ENCODE measurements at places on chromosomes 6 and 20. TPM values are rescaled to one million over a fixed set of nuclear protein-coding genes. Genes with fewer than 3 reads are reported as not detected.

GRCh38 chr6:137931849-137932465 lies 64.9 kb downstream of the TNFAIP3 start:
- peaks cover 11% of the 10 kb centered on the region for H3K36me3 ChIP-seq
- no peaks in the 10 kb centered on the region for H3K27me3 ChIP-seq
- no peak overlapping the region for H3K27ac ChIP-seq
- peaks cover 57% of the 10 kb centered on the region for H3K4me1 ChIP-seq
- no peak overlapping the region for H3K4me3 ChIP-seq
- no peak for DNase-seq

- no peak overlapping the region for H3K4me3 ChIP-seq
- no peak overlapping the region for H3K27ac ChIP-seq
- H3K4me1 ChIP-seq: no peaks in the 10 kb centered on the region
- H3K36me3 ChIP-seq: no peaks in the 10 kb centered on the region
- peaks cover 11% of the 10 kb centered on the region for H3K27me3 ChIP-seq
These were observed 2.8 kb upstream of the CST4 start for GRCh38 chr20:23691675-23692074.

The WFDC10B gene
- not detected for total RNA-seq

GRCh38 chr6:163971841-163972838 lies 557.6 kb downstream of the QKI start:
- no peaks in the 10 kb centered on the region for H3K27me3 ChIP-seq
- H3K4me3 ChIP-seq: no peak overlapping the region
- no peak overlapping the region for H3K27ac ChIP-seq
- no peaks in the 10 kb centered on the region for H3K4me1 ChIP-seq
- DNase-seq: no peak
- H3K36me3 ChIP-seq: no peaks in the 10 kb centered on the region

GRCh38 chr6:113691260-113691656 lies 165.9 kb upstream of the MARCKS start:
- H3K4me1 ChIP-seq: peaks cover 5% of the 10 kb centered on the region
- no peak overlapping the region for H3K4me3 ChIP-seq
- DNase-seq: no peak
- no peaks in the 10 kb centered on the region for H3K27me3 ChIP-seq
- no peak overlapping the region for H3K27ac ChIP-seq
- no peaks in the 10 kb centered on the region for H3K36me3 ChIP-seq

DNA sequence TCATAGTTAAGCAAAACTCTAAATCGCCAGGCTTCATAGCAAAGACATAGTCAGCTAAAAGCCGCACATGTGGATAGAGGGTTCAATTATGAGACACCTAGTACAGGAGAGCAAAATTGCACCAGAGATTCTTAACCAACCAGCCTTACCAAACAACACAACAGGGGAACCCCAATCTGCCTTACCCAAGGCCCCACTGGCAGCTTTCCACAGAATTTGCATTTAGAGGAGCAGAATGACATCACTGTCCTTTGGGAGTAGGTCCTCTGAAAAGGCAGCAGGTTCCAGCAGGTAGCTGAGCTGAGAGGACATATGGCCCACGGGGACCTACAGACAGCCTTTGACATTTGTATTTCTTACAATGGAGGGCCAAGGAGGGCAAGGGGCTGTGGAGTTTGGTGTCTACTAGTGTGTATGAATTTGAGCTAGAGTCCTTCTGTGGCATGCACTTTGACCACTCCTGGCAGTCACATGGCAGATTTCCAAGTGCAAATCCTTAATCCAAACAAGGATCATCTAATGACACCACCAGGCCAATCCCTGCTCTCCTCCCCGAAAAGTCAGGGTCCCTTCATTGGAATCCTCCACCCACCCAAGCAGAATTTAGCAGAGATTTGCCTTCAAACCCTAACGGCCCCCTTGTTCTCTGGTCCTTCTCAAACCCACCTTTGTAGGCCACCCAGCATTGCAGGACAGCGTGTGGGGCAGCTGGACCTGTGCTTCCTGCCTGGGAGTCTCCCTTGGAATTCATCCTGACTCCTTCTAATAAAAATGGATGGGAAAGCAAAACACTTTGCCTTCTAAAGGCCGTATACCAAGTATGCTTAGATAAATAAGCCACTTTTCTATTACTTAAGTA lies 171.2 kb upstream of the SUPT3H start:
- peaks cover 7% of the 10 kb centered on the region for H3K4me1 ChIP-seq
- peaks cover 23% of the 10 kb centered on the region for H3K36me3 ChIP-seq
- H3K27me3 ChIP-seq: no peaks in the 10 kb centered on the region
- DNase-seq: peak; percentile 9
- H3K4me3 ChIP-seq: no peak overlapping the region

DNA sequence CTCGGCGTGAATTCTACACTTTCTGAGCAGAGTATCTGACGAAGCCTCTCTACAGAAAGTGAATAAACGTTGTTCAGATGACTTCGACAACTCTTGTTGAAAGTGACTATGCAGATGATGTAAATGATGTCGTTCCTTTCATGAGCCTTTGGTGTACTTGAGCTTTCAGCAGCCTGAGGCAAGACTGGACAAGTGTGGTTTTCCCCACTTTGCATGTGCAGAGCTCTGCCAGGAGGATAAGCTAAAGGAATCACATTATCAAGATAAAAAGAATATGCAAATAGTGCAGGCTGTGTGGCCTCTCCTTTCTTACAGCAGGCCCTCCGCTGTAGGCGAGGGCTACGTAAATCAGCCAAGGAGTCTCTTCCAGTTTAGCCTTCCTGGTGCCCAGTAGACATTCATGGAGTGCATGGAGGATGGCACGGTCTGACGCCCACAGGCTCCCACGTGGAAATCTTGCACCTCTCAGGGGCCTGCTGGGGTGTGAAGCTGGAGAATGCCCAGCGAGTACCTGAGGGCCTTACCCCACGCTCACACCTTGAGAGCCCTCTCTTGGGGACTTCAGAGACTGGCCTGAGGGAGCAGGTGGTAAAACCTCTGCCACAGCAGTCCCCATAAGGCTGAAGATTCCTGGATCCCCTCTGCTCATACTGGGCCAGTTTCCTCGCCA lies 54.9 kb downstream of the RPP40 start:
- no peaks in the 10 kb centered on the region for H3K4me1 ChIP-seq
- no peaks in the 10 kb centered on the region for H3K27me3 ChIP-seq
- no peak for DNase-seq
- no peak overlapping the region for H3K27ac ChIP-seq
- H3K4me3 ChIP-seq: no peak overlapping the region
- peaks cover 22% of the 10 kb centered on the region for H3K36me3 ChIP-seq

The SOX18 gene
- total RNA-seq: not detected

DNA sequence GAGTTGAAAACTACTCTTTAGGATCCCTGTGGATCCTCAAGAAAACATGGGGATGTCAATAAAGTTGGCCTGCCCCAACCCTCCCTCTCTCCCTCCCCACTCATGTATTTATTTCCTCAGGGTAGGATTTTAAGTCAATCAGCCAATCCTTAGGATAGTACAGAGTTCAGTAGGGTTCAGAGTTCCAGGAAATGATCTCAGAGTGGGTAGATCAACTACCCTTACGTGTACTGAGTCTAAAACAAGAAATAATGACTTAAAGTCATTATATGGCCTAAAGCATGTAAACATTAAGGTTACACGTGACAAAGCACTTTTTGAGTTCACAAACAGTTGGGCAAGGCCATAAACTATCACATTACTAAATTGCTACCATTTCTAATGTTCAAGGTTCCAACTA lies 47.2 kb upstream of the REV3L start:
- no peak for DNase-seq
- H3K27ac ChIP-seq: no peak overlapping the region
- H3K4me1 ChIP-seq: peaks cover 24% of the 10 kb centered on the region
- H3K4me3 ChIP-seq: no peak overlapping the region

The NKAPL gene
- total RNA-seq: not detected

DNA sequence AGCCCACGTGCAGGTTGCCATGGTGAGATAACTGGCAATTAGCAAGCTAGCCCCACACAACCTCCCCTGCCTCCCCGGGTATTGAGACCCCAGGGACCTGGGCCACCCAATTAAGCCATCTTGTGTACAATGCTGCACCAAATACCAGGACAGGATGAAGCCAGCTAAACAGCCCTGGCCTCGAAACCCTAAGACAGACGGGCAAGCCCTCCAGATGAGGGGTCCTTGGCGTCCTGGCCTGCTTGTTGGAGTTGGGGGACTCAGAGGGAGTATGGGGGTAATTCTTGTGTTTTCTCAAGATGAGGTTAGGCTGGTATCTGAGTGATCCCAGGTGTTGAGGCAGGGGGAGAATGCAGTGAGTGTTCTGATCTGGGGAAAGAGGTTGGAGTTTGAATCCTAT lies 8.8 kb upstream of the MAPRE1 start:
- no peaks in the 10 kb centered on the region for H3K36me3 ChIP-seq
- no peak overlapping the region for H3K4me3 ChIP-seq
- no peak overlapping the region for H3K27ac ChIP-seq
- DNase-seq: no peak

The HCRTR2 gene
- not detected for total RNA-seq

The CLVS2 gene
- total RNA-seq: not detected

The MYCT1 gene
- total RNA-seq: not detected

The PCSK2 gene
- total RNA-seq: not detected

The C6orf141 gene
- total RNA-seq: 0.87 TPM

- no peak for DNase-seq
- H3K27ac ChIP-seq: no peak overlapping the region
- H3K4me3 ChIP-seq: no peak overlapping the region
- H3K36me3 ChIP-seq: no peaks in the 10 kb centered on the region
- no peaks in the 10 kb centered on the region for H3K27me3 ChIP-seq
- no peaks in the 10 kb centered on the region for H3K4me1 ChIP-seq
These were observed 1.7 kb downstream of the SLC17A2 start for GRCh38 chr6:25928562-25929324.

- peaks cover 20% of the 10 kb centered on the region for H3K4me1 ChIP-seq
- DNase-seq: peak; percentile 31
- no peak overlapping the region for H3K4me3 ChIP-seq
- no peaks in the 10 kb centered on the region for H3K36me3 ChIP-seq
- H3K27ac ChIP-seq: no peak overlapping the region
These were observed 28.2 kb upstream of the TAB2 start for GRCh38 chr6:149289192-149289781.

DNA sequence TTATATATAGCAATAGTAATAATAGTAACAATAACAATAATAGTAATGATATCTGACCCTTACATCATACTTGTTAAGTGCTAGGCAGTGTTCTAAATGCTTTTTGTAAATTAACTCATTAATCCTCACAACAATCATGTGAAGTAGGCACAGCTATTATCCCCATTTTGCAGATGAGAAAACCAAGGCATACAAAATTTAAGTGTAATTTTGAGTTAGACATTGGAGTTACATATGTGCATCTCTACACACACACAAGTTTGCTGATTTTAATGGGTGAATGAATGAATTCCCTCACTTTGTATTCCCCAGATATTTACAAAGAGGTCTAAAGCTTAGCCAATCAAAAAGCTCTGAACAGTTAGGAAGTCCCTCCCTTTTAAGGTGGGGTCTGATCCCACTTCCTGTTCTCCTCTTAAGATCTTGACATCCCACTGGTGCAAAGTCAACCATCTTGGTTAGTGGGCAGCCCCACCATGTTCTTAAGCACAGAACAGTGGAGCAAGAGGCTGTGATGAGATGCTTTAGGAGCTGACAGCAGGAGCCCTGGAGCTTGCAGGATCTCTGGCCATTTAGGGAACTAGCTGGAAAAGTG lies 85.3 kb upstream of the FOXP4 start:
- no peak overlapping the region for H3K4me3 ChIP-seq
- peaks cover 8% of the 10 kb centered on the region for H3K27me3 ChIP-seq
- no peak for DNase-seq
- H3K27ac ChIP-seq: no peak overlapping the region

- H3K36me3 ChIP-seq: no peaks in the 10 kb centered on the region
- no peak overlapping the region for H3K4me3 ChIP-seq
- H3K27ac ChIP-seq: no peak overlapping the region
- H3K27me3 ChIP-seq: peaks cover 2% of the 10 kb centered on the region
These were observed 85.5 kb upstream of the TENT5A start for GRCh38 chr6:81838031-81838430.

GRCh38 chr20:47400685-47401084 lies 44.2 kb upstream of the ZMYND8 start:
- no peak overlapping the region for H3K4me3 ChIP-seq
- H3K27me3 ChIP-seq: no peaks in the 10 kb centered on the region
- peaks cover 6% of the 10 kb centered on the region for H3K4me1 ChIP-seq
- H3K27ac ChIP-seq: no peak overlapping the region
- peak; percentile 33 for DNase-seq
- H3K36me3 ChIP-seq: no peaks in the 10 kb centered on the region
